NCI-H1092 (cell line): ENCODE measurements at places on chromosomes 3 and 15.

- DNase-seq = no peak
Measured at GRCh38 chr3:115833074-115833473, 209.8 kb downstream of the GAP43 start.

- DNase-seq = no peak
Measured at GRCh38 chr3:10194328-10195071, 29.8 kb downstream of the IRAK2 start.

- no peak for DNase-seq
Measured at GRCh38 chr3:195197765-195198425, 73.1 kb downstream of the XXYLT1 start.

DNA sequence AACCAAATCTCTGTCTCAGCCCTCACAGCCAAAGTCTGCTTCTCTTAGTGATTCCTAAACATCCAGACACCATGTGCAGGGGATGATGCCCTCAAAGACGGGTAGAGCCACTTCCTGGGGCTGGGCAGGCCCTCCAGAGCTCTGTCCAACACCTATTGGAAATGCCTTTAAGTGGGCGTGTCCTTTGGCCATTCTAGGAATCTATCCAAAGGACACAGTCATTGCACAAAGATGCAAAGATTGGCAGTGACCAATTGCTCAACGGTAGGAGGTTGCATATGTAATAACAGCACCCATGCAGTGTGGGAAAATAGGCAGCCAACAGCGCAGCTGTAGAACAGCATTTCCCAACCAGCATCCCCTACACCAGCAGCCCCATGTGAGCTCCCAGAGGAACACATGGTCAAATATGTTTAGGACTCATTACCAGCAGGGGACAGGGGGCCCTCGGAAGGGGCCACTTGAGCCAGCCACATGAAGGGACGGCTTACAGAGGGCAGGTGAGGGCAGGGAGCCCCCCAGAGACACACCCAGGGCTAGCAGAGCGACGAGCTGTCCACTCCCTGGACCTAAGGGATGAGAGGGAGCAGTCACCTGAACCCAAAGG, 142.8 kb upstream of the IQSEC1 start:
- no peak for DNase-seq

- no peak for DNase-seq
Measured at GRCh38 chr15:99139276-99139675, 34.4 kb downstream of the SYNM start.

DNA sequence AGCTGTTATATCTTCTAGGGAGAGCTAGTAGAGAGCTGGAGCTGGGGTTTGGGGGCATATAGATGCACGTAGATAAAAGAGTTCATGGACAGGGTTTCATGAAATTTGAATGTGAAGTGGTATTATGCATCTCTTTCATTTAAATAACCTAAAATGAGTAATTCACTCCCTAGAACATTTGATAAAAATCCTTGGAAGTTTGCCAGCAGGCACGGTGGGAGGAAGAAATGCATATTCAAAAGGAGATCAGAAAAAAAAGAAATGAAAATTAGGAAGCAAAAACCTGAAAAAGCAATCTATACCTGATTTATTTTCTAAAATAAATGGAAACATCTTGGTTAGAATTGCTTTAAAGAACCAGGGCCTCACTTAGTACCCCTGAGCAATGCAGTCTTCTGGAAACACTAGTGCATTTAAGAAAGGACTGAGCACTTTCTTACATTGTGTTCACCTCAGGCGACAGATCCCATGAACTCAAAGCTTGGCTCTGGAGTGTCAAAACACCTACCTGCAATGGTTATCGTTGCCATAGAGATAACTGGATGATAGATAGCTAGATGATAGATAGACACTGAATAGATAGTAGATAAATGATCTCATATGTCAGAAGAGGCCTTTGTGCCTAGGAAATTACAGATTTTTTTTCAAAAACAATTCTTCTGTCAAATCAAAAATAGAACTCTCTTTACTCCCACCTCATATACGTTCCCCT, 458.6 kb upstream of the THRB start:
- no peak for DNase-seq

DNA sequence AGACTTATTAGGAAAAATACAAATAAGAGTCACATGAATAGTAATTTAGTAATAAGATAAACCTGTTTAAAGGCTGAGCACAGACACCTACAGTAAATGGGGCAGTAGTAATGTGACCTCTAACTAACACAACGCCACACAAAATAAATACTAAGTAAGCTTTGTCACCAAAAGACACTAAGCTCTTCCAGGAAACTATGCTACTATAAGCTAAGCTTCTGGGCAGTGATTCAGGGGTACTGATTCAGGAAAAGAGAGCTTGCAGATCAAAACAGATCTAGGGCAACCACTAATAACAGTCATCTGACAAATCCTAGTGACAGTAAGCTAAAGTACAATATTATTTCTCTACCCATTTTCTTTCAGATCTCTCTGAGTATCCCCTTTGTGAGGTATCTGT, 68.8 kb downstream of the PLOD2 start:
- no peak for DNase-seq

DNA sequence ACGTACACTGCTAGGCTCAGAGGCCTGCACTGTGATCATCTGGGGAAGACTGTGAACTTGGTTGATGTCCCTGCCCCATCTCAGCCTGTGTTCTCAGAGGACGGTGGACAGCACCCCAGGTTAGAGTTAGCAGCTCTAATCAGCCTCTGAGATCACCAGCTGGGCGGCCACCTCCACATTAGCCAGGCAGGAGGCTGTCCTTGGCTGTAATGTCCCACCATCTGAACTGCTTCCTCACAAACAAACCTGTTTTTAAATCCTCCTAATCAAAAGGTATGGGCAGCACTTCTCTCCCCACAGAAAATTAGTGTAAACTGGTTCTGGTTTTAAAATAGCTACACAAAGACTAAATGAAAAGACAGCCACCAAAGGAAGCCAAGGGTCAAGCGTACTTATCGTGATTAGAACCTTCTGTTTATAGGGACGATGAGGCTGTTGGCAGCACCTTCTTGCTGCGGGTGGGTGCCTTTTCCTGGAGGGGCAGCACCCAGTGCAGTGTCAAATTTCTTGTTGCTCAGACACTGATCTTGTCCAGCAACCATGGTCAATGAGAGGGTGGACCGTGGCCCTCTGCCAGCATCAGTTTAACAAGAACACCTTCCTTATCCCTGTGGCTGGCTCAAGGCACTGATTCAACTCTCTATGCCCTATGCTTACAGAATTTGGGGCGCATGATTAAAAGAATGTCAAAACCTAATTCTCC, 24.6 kb downstream of the ACSBG1 start:
- DNase-seq = no peak

DNA sequence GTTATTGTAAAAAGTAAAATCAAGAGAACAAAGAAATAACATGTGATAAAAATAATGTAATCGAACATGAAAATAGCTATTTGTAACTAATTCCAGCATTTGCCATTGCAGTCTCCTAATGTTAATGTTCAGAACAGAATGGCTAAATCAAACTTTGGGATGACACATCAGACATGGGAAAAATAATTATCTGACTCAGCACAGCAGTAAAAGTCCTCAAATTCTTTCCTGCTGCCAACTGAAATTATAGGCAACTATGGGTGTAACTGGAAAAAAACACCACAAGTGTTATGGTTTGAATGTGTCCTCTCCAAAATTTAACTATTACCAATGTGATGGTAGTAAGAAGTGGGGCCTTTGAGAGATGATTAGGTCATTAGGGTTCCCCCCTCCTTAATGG, 446.7 kb downstream of the C3orf38 start:
- no peak for DNase-seq

DNA sequence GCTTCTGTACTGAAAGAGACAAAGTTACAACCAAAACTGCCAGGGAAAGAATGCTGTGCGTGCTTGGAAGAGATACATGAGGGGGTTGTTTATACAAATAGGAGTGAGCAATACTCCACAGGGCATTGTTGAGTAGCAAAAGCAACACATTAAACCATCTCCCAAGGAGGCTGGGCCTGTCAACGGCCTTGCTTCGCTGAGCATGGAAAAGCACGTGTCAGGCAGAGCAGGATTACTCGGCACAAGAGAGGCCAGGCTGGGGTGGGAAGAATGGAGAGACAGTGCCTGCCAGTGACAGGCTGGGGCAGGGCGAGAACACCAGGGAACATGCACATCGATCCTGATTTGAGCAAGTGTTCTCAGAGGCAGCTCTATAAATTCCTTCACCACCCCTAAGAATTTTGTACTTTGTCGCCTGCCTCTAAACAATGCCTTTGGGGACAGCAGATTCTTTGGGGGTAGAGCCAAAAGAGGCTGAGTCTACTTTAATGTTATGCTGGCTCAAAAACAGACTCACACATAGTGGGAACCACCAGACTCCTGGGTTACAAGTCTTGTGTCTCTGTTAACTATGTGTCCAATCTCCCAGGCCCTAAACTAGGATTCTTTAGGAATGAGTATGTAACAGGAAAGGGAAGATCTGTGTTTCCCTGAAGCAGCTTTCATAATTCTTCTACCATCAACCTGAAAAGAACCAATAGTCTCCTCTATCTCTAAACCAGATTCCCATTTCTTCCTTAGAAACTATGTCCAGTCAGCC, 67.2 kb downstream of the LIPC start:
- no peak for DNase-seq

- no peak for DNase-seq
Measured at GRCh38 chr3:127077505-127078064, 94.7 kb downstream of the PLXNA1 start.

DNA sequence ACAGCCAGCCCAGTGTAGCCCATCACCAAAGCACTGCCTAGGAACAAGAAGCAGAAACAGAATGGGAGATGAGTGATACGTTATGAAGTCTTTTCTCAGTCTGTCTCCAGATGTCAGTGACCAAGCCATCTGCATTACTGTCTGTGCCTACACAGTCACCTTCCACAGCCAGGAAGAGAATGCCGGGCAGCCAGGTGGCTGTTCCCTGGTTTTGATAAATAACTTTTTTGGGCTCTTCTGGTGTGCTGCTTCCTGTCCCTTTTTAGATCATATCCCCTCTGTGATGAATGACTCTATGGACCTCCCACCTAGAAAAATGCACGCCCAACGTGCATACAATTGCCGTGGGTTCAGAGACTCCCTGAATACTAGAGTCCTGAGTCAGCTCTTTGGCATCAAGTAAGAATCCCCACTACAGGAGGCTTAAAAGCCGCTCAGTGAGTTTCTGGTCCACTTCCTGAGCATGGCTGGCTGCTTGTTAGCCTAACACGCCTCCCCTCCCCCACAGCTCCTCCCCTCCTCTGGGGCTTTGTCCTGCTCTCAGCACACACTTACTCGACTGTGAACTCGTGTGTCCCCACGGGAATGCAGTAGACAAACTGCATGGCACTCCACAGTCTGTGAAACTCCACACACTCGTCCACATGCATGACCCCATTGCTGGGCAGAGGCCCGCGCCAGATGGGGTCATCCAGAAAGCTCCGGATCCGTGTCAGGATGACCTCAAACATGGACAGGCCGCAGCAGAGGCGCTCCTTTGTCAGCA, 34.7 kb downstream of the NIPA2 start:
- DNase-seq = no peak
